H9 (cell line): ENCODE measurements at places on chromosomes 3 and 15.

- no peak for DNase-seq
These were observed 9.1 kb downstream of the KCNMB2 start for GRCh38 chr3:178545337-178545736.

- peak; percentile 83 for DNase-seq
These were observed 191.6 kb downstream of the GAP43 start for GRCh38 chr3:115814778-115815380.

- DNase-seq: no peak
These were observed 77.9 kb upstream of the ASB14 start for GRCh38 chr3:57370341-57370740.

DNA sequence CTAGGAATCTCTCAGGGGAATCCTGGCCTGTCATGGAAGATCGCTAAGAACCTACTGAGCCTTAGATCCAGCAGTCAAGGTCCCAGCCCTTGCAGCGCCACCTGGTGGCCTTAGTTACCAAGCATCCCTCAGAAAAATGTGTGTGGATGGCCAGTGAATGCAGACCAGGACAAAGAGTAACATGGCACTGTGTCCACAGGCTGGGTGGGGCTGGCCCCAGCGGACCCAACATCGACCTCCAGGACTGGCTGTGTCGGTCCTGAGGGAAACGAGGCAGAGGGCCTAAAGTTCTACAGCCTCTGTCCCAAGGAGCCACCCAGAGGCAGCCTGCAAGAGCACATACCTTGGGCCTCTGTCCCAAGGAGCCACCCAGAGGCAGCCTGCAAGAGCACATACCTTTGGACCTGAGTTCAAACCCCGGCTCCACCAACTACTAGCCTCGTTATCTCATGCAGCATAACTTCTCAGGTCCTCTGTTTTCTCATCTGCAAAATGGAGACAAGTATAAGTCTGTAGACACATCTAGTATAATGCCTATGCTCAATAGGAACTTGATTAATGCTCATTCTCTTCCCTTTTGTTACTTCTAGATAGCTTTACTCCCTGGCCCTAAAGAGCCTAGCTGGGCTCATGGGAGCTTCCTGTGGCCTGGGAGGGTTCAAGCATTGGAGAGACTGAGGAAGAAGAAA, 57.5 kb upstream of the HERC1 start:
- DNase-seq: peak; percentile 89

DNA sequence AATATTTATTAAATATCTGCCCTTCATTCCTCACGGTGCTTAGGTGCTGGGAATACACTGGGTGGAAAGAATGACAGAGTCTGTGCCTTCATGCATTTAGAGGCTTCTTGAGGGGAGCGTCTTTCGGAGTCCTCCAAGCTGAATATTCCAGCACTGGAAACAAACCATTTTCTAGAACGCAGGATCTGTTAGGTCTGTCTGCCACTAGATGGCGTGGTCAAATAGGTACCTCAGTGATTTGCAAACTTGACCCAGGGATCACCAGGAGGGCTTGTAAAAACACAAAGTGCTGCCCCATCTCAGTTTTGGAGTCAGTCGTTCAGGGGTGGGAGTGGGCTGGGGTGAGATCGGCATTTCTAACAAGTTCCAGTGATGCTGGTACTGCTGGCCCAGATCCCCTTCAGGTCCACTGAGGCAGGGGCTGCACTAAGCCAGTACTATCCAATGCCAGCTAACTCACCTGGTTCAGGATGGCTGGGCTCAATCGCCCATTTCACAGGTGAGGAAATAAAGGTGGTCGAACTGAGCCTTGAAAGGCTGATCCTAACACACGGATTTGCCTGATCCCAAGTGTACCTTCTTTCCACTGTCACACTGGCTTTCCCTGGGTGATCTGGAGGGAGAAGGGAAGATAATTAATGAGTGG, 14.8 kb downstream of the ARNT2 start:
- no peak for DNase-seq

DNA sequence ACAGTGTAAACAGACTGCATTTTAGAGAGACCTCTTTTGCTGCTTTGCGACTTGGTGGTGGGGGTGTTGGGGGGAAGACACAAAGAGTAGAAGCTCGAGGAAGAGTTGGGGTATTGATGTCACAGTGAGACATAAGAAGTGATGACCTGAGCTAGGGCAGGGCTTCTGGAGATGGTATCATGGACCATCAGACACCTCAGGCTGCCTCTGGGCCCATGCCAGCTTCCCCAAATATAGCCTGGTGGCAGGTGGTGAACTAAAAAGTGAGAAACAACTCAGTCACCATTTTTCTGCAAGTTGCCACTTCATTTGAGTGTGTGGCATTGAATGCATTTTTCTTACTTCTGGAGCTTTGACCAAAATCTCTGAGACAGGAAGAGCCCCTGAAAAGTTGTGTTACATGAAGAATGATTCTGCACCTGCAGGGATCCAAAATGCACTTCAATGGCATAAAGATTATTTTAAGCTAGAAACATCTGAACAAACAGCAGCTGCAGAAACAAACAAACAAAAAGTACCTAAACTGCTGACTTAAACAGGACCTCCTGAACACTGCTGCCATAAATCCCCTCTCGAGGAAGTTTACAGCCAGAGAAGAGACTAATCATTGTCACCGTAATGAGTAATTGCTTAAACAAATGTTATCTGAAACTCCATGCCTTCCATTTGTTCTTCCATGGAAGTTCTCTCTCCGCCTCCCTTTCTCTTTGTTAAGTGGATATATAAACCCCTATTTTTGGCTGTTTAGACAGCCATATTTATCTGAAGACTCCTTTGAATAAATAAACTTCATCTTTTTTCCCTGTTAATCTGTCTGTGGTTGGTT, 15.2 kb upstream of the XIRP1 start:
- DNase-seq: no peak

- DNase-seq: no peak
These were observed 168.2 kb downstream of the SOX2 start for GRCh38 chr3:181879926-181880325.

DNA sequence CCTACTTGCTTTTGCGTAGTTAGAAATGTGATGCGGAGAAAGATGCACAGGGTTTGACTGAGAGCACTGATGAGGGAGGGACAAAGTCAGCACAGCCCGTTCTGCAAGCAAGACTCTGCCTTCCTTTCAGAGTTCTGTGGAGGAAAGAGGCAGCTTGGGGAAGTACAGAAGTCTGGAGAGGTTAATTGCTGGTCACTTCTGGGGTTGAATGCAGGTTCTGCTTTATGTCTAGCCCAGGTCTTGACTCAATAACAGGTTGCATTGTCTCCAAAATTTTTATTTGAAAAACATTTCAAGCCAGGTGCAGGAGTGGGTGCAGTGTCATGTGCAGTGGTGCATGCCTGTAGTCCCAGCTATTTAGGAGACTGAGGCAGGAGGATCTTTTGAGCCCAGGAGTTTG, 461.7 kb downstream of the NR2F2 start:
- no peak for DNase-seq

DNA sequence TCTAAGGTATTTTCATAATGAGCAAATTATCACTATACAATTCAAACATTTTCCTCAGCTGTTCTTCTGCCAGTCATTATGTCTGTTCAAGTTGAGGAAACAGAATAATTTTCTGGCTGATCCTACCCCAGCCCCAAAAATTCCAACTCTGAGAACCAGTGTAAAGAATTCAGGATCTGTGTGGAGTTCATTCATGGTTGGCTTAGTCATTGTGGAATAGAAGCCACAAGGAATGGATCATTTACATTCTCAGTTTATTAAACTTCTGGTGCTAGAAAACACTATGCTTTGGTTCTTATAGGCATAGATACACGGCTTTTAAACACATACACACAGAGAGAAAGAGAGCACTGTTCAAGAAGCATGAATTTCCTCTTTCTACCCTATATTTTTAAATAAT, 134.6 kb downstream of the CMSS1 start:
- DNase-seq: no peak

DNA sequence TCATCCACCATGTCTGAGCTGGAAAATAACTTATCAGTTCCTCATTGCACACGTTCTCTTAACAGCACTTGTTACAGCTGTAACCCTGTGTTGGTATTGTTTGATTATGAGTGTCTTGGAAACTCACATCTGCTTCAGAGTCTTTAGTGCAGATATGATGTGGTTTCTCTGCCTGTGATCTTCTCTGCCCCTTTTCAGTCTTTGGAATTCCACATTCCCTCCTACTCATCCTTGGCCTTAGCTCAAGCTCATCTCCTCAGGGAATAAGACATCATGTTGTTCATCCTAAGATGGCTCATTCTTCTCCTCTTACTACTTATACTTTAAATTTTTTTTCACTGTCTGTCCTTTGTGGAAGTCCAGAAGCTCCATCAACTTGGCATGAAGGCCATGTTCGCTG, 77.7 kb downstream of the SYNPR start:
- no peak for DNase-seq

GRCh38 chr3:42984701-42985100, 5.6 kb downstream of the GASK1A start:
- DNase-seq: no peak

- no peak for DNase-seq
These were observed 22.9 kb downstream of the MYLK start for GRCh38 chr3:123861081-123861836.

GRCh38 chr3:39165518-39165917, 12.1 kb upstream of the CSRNP1 start:
- no peak for DNase-seq

DNA sequence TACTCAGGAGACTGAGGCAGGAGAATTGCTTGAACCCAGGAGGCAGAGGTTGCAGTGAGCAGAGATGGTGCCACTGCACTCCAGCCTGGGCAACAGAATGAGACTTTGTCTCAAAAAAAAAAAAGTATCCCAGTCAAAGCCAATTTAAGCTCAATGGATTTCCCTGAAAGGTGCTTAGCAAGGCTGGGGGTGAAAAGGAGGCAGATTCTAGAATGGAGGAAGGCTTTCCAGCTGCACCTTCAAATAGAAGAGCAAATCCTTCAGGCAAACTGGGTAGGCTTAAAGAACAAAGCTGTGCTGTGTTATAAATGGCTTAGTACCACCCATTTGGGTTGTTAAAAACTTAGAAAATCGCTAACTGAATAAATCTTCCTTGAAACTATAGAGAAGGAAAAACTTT, 3.0 kb upstream of the IFT57 start:
- no peak for DNase-seq

DNA sequence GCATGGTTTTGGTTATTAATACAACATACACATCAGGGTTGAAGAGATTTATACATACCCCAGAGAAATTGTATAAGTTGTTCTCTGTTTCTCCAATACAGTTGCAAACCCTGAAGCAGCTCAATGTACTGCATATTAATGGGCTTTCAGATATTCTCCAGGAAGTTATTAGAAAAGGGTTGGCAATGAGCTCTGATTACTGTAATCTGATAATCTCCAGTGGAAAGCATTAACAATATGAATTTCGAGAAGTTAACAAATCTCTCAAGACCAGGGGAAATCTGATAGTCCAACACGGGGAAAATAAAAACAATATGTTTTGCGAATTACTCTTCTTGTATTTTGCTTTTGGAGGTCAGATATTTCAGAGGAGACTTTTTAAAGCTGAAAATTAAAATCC, 950.1 kb downstream of the TBL1XR1 start:
- no peak for DNase-seq

DNA sequence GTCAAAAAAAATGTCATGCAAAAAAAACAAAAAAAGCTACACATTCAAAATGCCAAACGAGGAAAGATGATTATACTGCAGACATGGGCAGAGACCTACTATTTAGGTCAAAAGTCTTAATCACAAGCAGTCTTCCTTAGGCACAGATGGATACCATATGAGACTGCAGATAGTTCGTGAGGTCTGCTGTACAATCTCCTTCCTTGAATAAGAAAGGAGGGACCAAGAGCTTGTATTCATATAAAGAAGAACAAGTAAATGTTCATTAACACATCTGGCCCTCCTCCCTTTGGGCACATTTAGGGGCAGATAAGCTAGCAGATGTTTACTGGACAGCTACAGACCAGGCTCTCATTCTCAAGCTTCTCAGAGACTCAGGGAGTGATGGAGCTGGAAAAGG, 45.3 kb downstream of the ANXA2 start:
- DNase-seq: no peak

GRCh38 chr15:52336529-52336928, 40.9 kb upstream of the MYO5C start:
- no peak for DNase-seq

GRCh38 chr3:67047051-67047450, 48.9 kb downstream of the KBTBD8 start:
- DNase-seq: no peak

GRCh38 chr3:13619661-13620230, 70.8 kb downstream of the FBLN2 start:
- DNase-seq: no peak

GRCh38 chr3:159293493-159293892, 491.6 kb downstream of the MFSD1 start:
- no peak for DNase-seq

DNA sequence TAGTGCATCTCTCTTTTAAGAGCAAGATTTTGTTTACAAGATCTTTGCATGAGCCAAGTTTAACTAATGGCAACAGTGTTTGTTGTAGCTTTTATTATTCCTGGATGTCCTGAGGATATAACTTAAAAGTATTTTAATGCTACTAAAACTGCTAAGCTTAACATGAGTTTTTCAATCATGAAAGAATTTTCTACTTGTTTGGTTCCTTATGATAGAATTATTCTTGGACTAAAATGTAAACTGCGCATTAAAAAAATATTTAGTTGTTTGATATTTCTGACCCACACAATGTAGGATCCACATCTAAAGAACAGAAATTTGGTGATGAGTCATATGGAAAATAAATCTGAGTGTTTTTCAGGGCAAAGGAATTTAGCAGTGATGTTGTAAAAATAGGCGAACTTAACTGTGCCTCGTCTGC, 70.8 kb downstream of the RAP2B start:
- DNase-seq: no peak

DNA sequence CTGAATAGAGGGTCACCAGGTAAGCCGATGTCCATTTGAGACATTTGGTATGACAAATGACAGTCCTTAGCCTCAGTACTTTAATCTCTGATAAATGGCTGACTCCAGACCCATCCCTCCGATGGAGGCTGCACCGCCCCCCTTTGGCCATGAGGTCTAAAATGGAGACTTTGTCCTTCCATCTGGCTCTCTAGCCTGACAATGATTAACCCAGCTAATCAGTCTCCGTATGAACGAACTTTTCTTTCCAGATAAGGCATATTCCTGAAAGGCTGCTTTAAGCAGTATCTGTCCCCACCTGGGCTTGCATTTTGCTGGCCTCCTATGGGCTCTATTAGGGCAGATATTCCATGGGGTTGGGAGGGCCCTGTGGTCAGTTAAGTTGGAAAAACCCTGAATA, 10.8 kb upstream of the MYZAP start:
- no peak for DNase-seq

DNA sequence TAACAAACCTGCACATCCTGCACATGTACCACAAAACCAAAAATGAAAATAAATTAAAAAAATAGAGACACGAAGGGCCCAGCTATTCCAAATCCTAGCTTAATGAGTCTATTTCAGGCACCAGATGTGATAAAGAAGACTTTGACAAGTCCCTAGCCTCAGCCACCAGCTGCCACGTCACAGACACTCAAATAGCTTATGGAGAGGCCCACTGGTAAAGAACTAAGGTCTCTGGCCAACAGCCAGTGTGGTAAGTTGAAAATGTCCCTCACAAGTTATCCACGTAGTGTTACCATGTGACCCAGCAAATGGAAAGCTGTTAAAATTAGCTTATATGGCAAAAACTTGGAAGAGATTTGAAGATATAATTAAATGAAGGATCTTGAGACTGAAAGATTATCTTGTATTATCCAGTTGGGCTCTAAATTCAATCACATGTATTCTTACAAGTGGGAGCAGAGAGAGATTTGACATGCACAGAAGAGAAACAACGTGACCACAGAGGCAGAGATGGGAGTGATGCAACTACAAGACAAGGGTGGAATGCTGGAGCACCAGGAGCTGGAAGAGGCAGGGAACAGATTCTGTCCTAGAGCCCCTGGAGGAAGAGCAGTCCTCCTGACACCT, 10.9 kb downstream of the ACSBG1 start:
- DNase-seq: peak; percentile 10
